ENCODE measurements at places on chromosomes 7 and 10.

GRCh38 chr10:3104251-3104918 is 37.0 kb downstream of the PFKP start:
- no peak for DNase-seq

DNA sequence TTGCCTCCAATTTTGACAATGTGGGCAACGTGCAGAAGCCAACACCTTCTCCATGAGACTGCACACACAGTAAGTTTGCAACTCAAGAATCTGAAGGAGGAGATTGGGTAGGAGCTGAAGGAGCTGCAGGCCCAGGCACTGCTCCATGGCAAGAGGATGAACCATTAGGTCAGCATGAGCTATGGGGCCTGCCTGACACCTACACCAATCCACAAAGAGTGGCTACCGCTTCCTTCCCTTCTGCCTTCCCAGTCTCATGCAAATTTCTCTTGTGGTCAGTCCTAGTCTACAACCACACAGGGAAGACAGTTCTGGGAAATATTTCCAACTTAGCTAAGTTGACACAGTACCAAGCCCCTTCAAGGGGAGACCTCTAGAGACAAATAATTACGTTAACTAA is 142.0 kb upstream of the ADO start:
- no peak for DNase-seq

GRCh38 chr10:4067531-4067930 is 282.5 kb upstream of the KLF6 start:
- DNase-seq = no peak

DNA sequence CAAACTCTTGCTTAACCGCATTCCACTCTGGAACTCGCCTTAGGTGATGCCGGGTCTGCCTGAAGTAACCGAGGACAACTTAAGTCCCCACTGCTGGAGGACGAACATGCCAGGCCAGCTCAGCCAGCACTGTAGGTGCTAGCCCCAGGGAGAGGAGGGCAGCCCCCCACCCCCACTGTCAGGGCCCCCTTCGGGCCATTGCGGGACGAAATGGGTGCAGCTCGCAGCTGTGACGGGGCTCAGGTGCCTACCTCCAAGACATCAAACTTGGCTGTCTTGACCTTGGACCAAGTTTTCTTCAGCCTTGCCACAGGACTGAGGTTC is 60.4 kb downstream of the CSGALNACT2 start:
- no peak for DNase-seq

Measured in stimulated activated CD4-positive, alpha-beta T cell treated with anti-CD3 and anti-CD28 coated beads, Interleukin-12 subunit alpha, Interleukin-12 subunit beta, amount 100 ng/mL, for 48 hours (primary cell).